Stimulated activated CD8-positive, alpha-beta memory T cell treated with anti-CD3 and anti-CD28 coated beads, Interleukin-4, amount 100 ng/mL, for 24 hours (primary cell): ENCODE measurements at places on chromosomes 13 and 19.

- DNase-seq = no peak
These were observed 195.3 kb downstream of the USP12 start for GRCh38 chr13:26976313-26976712.

GRCh38 chr19:23587546-23587945, 99.5 kb downstream of the ZNF675 start:
- DNase-seq = no peak

DNA sequence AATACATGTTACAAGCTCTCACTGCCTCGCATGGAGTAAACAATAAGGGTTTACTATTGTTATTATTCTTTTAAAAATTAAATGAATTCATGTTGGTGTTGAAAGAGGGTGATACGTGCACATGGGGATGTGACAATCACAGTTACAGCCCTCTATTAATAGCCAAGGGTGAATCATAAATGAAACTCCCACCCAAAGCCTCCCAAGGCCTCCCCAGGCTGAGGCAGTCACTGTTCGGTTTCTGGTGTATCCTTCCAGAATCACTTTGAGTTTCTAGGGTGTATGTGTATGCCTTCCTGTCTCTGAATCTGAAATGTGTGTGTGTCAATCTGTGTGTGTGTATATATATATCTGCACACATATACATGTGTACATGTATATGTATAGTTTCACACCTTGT, 73.4 kb downstream of the AKAP11 start:
- DNase-seq = no peak

DNA sequence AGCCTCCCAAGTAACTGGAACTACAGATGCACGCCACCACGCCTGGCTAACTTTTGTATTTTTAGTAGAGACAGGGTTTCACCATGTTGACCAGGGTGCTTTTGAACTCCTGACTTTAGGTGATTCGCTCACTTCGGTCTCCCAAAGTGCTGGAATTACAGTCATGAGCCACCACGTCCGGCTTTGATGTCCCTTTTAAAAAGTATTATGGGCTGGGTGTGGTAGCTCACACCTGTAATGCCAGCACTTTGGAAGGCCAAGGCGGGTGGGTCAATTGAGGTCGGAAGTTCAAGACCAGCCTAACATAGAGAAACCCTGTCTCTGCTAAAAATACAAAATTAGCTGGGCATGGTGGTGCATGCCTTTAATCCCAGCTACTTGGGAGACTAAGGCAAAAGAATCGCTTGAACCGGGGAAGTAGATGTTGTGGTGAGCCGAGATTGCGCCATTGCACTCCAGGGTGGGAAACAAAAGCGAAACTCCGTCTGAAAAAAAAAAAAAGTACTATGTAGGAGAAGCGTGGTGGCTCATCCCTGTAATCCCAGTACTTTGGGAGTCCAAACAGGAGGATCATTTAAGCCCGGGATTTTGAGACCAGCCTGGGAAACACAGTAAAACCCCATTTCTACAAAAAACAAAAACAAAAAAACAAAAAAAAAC, 22.8 kb upstream of the ERVV-1 start:
- DNase-seq = no peak

DNA sequence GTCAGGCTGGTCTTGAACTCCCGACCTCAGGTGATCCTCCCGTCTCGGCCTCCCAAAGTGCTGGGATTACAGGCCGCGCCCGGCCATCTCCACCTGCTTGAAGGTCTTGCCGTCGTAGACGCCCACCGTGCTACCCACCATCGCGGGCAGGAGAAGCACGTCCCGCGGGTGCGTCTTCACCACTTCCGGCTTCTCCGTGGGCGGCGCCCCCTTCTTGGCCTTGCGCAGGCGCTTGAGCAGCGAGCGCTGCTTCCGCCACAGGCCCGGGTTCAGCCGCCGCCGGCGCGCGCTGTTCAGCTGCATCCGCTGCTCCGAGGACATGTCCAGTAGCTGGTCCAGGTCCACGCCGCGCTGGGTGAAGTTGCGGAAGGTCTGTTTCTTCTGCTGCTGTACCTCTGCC, 21.6 kb downstream of the EFNA2 start:
- no peak for DNase-seq

DNA sequence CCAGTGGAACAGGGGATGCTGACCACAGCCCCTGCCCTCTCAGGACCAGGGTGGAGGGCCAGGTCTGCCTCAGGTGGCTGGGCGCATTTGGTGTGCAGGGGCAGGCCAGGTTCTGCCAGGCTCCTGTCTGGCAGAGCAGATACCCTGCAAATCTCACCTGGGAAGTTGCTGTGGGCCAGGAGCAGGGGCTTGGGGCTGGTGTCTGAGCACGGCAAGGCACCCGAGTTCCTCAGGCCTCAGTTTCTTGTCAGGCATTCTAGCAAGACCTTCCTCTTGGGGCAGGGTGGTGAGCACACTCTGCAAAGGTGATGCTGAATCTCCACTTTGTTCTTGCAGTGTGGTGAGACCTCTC, 1.1 kb downstream of the CRTC1 start:
- no peak for DNase-seq

- DNase-seq = no peak
These were observed 25.1 kb downstream of the ELF1 start for GRCh38 chr13:40993987-40994386.

GRCh38 chr13:42762917-42763316, 18.5 kb upstream of the FAM216B start:
- no peak for DNase-seq

GRCh38 chr13:90806892-90807291, 540.6 kb upstream of the MIR17HG start:
- DNase-seq = no peak

GRCh38 chr13:30052120-30052519, 201.7 kb upstream of the UBL3 start:
- DNase-seq = no peak

DNA sequence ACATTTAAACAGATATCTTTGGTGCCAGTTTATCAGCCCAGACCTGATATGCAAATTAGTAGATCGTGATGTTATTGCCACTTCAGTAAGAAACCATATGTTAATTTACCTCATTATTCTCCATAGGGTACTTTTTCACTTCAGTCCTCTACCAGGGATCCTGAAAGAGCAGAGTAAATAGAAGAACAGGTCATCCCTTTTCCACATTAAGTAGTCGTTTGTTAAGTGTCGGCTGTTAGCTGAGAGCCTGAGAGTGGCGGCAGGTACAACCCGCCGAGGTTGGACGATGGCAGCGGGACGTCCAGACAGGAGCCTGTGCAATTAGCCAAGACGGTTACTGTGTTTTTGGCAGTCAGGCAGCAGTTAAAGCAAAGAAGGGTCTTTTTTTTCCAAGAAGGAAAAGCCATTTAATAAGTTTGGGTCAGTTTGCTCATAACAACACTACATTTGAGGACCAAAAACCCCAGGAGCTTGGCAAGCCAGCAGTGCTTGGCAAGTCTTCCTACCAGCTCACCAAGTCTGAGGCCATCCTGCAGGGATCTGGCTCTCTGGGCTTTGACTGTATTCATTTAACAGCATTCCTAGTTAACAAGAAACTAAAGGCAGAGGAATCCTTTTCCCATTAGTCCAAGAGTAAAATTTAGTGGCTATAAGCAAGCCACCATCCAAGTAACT, 231.8 kb downstream of the SHISA2 start:
- no peak for DNase-seq

GRCh38 chr13:72221276-72221962, 354.4 kb upstream of the DACH1 start:
- DNase-seq = no peak

- no peak for DNase-seq
These were observed 62.9 kb downstream of the DCT start for GRCh38 chr13:94416454-94417080.

DNA sequence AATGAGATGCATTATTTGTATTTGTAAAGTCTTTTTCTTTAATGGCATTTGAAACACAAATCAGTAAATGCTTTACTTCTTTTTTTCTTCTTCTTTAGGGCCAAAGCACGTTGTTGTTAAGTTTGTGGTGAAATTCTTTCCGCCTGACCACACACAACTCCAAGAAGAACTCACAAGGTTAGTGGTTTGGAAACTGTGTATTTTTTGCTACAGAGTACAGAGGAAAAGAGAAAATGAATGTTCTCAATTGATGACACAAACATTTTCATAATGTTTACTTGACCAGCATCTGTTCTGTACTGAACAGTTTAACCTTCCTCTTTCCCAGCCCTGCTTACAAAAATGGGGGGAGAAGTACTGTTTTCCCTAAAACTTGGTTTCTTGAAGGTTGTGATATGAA, 190.9 kb upstream of the RNF113B start:
- DNase-seq = no peak

DNA sequence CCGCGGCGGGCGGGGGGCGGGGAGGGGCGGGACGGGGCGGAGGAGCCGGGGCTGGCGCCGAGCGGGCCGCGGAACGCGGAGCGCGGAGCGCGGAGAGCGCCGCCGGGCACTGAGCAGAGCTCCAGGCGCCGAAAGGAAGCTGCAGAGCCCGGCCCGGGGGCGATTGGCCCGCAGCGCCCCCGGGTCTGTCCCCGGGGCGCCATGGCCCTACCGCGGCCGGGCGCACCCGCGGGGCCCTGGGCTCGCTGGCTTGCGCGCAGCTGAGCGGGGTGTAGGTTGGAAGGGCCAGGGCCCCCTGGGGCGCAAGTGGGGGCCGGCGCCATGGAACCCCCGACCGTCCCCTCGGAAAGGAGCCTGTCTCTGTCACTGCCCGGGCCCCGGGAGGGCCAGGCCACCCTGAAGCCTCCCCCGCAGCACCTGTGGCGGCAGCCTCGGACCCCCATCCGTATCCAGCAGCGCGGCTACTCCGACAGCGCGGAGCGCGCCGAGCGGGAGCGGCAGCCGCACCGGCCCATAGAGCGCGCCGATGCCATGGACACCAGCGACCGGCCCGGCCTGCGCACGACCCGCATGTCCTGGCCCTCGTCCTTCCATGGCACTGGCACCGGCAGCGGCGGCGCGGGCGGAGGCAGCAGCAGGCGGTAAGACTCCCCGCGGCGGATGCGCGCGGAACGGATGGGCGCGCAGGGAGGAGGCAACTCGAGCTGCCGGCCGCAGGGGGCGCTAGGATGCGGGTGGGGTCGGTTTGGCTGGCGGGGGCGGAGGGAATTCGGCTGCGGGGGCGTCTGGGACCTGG, at the start of gene PDE4A:
Gene PDE4A, plus strand, starts transcription at position 95 of the 796 bp plus-strand sequence. Its CDS starts 227 bp downstream, at position 322.
- DNase-seq = no peak

DNA sequence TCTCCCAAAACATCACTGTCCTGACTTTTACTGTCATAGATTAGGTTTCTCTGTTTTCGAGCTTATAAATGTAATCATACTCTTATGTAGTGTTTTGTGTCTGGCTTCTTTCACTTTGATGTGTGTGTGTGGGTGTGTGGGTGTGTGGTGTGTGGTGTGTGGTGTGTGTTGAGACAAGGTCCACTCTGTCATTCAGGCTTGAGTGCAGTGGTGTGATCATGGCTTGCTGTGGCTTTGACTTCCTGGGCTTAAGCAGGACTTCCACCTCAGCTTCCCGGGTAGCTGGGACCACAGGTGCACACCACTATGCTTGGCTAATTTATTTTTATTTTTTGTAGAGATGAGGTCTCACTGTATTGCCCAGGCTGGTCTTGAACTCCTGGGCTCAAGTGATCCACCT, 59.6 kb downstream of the PDS5B start:
- no peak for DNase-seq

DNA sequence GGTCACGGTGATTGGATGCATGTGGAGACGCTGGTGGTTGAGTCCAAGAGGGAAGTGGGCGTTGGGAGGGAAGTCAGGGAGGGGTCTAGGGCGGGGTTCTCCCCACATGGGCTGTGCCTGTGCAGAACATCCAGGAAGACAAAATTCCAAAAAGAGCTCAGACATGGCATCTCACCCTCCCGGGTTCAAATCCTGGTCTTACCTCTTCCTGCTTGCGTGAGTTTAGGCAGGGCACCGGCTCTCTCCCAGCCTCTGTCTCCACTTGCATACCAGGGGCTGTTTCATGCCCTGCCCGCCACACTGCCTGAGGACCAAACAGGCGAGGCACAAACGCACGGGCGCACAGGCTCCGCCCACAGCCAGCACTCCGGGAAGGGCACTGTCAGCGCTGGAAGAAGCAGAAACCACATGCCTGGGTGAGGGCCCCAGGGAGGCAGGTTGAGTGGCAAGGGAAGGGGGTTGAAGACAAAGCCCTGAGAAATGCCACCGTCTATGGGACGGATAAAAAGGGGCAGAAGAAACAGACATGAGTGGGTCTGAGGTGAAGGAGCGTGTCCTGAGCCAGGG, 123.6 kb upstream of the SOX1 start:
- no peak for DNase-seq
